Stimulated activated naive CD8-positive, alpha-beta T cell treated with anti-CD3 and anti-CD28 coated beads, Interleukin-15, amount 100 ng/mL, for 72 hours (primary cell): ENCODE measurements at places on chromosomes 11 and 22.

DNA sequence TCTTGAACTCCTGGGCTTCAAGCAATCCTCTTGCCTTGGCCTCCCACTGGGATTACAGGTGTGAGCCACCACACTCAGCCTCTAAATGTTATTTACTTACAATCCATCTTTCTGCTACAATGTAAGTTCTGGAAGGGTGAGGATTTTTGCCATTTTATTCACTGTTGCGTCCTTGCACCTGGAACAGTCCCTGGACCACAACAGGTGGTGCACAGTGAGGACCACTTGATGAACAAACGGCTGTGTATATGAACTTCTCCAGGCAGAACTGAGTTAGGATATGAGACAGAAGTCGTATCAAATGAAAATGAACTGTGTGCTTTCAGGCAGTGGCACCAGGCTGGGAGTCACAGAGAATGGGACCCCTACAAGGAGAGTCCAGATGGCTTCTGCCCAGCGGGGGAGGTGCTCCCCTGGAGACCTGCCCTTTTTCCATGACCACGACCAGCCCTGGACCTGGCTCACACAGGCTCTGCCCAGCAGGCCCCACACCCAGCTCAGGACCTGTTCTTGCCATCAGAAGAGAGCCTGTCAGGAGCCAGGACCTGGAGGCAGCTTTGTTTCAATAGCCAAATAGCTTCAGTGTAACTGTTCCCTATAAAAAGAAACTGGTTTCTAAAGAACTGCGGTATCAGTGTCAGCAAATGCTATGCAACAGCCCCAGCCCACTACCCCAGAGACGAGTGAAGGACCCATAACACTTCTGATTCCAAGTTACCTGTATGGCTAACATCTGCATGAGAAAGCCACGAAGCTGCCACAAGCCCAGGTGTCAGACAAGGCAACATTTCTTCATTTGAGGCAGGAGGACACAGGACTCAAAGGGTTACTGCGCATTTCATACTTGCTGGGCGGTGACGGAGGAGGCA, 104.9 kb downstream of the MICAL3 start:
- no peak for DNase-seq

- no peak for DNase-seq
Measured at GRCh38 chr11:104734998-104735397, 163.3 kb downstream of the CASP12 start.

DNA sequence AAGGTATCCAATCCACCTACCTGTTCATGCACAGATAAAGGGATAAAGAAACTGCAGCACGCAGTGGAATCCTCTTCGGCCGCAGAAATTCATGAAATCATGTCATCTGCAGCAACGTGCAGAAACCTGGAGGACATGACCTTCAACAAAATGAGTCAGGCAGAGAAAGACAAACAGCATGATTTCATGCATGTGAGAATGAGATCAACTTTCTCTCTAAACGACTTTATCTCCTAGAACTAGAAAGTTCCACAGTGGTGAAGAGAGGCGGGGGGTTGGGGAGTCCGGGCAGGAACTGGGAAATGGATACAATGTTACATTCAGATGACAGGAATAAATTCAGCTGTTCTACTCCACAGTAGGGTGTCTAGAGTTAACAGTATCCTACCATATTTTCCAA, 9.9 kb downstream of the RGL4 start:
- no peak for DNase-seq

DNA sequence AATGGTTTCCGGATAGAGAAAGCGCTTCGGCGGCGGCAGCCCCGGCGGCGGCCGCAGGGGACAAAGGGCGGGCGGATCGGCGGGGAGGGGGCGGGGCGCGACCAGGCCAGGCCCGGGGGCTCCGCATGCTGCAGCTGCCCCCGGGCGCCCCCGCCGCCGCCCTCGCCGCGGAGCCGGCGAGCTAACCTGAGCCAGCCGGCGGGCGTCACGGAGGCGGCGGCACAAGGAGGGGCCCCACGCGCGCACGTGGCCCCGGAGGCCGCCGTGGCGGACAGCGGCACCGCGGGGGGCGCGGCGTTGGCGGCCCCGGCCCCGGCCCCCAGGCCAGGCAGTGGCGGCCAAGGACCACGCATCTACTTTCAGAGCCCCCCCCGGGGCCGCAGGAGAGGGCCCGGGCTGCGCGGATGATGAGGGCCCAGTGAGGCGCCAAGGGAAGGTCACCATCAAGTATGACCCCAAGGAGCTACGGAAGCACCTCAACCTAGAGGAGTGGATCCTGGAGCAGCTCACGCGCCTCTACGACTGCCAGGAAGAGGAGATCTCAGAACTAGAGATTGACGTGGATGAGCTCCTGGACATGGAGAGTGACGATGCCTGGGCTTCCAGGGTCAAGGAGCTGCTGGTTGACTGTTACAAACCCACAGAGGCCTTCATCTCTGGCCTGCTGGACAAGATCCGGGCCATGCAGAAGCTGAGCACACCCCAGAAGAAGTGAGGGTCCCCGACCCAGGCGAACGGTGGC, 15.7 kb downstream of the PIK3IP1 start:
- DNase-seq = no peak

DNA sequence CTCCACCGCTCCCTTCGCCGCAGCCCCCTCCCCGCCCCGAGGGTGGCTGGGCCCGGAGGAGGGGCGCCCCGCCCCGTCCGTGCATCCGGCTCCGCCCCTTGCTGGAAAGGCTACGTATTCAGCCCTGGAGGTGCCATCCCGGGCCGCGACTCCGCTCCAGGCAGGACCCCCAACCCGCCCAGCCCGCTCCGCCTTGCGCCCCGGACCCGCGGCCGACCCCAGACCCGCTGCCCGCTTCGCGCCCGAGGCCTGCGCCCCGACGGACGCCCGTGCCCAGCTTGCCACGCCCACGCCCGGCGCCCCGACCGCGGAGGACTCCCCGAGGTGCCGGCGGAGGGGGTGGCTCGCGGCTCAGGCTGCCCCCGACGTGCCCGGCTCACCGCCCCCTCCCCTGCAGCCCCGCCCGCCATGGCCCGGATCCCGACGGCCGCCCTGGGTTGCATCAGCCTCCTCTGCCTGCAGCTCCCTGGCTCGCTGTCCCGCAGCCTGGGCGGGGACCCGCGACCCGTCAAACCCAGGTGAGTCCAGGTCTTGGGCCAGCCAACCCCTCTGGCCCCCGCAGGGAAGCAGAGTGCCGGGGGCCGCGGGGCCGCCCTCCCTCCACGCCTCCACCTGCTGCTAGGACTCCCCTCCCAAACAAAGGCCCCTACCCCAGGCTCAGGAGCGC, at the start of gene ADM2:
ADM2 (plus strand) TSS at position 104 of the 667 bp plus-strand sequence; CDS start at position 409, 305 bp downstream.
- peak; percentile 68 for DNase-seq

GRCh38 chr11:116473206-116473769, 299.5 kb downstream of the BUD13 start:
- DNase-seq = no peak

- DNase-seq = no peak
Measured at GRCh38 chr11:126423154-126423553, 67.7 kb downstream of the ST3GAL4 start.

DNA sequence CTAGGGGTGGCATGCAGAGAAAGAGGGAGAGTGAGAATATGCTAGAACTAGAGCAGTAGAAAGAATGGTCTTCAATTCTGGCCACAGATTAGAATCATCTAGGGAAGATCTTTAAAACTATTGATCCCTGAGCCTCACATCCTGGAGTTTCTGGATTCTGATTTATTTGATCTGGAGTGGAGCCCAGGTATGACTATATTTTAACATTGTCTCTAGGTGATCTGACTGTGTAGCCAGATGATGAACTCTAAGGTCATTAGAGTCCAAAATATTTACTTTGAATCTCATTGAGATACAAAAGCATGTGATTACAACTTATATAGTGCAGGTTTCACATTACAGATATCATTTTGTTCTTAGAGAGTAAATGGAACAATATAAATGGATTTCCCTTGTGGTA, 79.7 kb downstream of the FDX1 start:
- DNase-seq = no peak

DNA sequence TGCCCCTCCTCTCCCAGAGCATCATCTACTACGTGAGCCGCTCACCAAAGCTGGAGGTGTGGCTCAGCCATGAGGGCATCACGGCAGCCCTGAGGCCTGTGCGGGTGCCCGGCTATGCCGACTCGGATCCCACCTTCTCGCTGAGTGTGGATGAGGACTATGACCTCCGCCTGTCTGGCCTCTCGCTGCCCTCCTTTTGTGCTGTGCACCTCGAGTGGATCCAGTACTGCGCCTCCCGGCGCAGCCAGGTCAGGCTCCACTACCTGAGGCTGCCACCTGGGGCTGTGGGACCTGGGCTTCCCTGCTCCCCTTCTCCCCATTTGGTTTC, 3.8 kb upstream of the SIPA1 start:
- DNase-seq = no peak

- no peak for DNase-seq
Measured at GRCh38 chr22:38069372-38070249, 12.4 kb downstream of the PICK1 start.

DNA sequence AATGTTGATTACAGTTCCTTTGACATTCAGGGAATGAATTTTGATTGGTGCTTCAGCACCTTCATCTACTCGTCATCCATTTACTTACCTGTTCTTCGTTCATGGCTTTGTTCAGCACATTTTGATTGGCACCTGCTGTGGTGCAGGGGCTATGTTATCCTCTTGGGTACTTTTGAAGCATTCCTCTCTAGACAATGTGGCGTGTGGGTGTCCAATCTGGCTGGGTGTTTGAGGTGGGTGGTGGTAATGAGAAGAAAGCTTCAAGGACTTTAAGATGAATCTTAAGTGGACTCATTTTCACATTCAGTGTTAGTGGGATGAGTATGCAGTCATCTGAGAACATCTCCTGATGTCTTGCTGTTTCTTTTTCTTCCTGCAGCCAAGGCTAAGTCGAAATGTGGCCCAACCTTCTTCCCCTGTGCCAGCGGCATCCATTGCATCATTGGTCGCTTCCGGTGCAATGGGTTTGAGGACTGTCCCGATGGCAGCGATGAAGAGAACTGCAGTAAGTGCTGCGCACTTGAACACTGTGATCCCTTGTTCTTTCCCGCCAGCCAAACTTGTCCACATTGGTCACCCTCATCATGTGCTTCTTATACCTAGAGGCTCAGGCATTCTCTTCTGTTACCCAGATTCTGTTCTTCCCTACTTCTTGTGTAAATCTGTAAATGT, 137.5 kb downstream of the LDLRAD3 start:
- no peak for DNase-seq

DNA sequence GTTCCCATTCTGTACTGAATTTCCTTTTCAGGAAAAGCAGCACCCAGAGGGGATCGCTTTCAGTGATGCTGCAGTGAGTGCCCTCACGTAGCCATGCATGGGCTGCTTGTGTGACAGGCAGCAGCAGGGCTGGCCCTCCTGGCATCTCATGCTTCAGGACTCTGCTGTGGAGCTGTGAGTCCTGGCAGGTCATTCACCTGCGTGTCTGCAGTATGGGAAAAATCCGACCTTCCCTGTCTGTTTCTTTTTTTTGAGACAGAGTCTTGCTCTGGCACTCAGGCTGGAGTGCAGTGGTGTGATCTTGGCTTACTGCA, 13.4 kb downstream of the GLB1L2 start:
- no peak for DNase-seq

- DNase-seq = no peak
Measured at GRCh38 chr22:35637254-35637653, 11.0 kb upstream of the APOL6 start.

GRCh38 chr11:58127350-58127749, 2.0 kb upstream of the OR9I1 start:
- DNase-seq = no peak

- DNase-seq = no peak
Measured at GRCh38 chr11:59801160-59801706, 9.3 kb downstream of the MRPL16 start.

DNA sequence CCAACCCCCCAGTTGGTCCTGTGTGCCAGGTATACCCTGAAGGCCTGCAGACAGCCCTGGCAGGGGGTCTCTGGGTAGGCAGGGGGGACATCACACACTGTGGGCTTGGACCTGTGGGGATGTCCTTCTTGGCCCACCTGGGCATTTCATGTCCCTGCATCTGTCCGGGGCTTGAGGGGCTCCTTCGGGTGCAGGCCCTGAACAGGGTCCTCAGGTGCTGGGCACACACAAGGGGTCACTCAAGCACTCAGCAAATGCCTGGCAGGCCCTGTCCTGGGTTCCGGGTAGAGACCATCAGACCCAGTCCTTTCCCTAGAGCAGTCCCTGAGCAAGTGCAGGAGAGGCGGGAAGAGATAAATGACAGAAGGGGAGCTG, 70.5 kb upstream of the WNT11 start:
- DNase-seq = no peak

GRCh38 chr11:69483691-69484426, 2.4 kb downstream of the LINC01488 start:
- DNase-seq = no peak

DNA sequence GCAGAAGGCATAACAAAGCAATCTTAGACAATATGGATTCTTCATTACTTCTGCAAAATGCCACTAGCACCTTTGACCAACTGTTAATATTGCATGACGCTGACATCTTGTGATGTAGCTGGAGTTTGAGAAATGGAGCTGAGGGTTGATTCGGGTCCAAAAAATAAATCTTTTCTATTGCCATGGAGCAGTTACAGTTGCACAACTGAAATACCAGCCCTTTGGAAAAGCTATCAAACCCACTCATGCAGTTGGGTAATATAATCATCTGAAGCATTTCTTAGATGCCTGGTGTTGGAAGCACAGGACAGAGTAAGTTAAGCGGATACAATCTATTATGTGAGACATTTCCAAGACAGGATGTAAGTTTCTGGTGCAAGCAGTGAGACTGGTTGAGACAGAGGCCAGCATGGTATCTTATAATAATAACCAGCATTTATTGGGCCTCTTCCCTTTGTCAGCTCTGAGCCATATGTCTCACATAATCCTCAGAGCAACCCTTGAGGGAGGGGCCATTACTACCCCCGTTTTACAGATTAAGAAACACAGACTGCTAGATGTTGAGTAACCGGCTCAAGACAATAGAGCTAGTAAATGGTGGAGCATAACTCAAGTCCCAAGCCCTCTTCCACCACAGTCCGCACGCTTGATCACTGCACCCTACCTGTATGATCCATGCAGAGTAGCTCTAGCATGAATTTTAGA, 74.9 kb upstream of the CAPRIN1 start:
- no peak for DNase-seq

- no peak for DNase-seq
Measured at GRCh38 chr11:20668844-20669819, at the start of gene NELL1. NELL1 (plus strand) TSS chr11:20669586.
